ENCODE measurements at places on chromosomes 7 and 10.

- DNase-seq, result no peak
These were observed 29.1 kb upstream of the NRBF2 start for GRCh38 chr10:63103971-63104409.

- no peak for DNase-seq
These were observed 356.4 kb downstream of the ANKRD7 start for GRCh38 chr7:118580743-118581382.

DNA sequence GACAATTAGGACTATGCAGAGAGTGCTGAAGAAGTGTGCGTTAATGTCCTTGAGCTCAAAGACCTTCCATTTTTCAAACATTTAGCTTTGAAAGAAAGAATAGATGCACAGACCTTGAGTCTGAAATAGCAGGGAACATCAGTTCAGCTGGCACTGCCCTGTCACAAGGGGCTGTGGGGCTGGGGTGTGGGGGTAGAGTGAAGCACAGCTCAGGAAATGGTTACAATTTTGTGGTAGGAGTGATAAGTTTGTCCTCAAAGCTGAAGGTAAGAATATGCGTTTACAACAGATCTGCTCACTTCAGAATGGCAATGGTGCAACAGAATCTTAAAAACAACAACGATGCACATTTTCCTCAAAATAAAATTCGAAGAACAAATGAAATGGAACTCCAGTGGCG is 33.6 kb downstream of the SMKR1 start:
- DNase-seq, result no peak

DNA sequence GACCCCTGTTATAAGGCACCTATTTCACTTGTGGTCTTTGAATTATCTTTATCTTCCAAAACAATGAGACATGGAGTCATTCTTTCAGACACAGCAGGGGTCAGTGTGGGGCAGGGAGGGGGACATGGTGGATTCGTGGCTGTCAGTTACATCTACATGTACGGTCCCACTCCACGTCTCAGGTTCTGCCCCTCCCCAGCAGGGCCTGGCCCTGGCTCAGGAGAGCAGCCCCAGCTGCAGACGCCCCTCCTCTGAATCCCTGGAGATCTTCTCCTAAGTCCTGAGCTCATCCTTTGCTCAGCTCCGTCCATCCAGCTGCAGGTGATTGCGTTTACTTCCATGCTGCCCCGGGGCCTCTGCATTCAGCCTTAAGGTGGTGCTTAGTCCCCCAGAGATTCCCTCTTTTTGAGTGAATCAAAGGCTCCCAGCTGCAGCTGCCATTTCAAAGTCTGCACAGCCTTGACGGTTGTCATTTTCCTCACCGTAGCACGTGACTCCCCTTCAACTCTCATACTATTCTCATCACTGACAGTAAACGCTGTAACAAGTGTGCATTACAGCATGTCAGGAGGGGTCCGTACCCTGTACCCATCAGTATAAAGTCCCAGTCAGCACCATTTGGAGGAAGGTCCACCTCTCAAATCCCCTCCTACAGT is 113.4 kb upstream of the TCERG1L start:
- no peak for DNase-seq

GRCh38 chr10:103333934-103334520 is 16.9 kb downstream of the PCGF6 start:
- DNase-seq, result no peak

- no peak for DNase-seq
These were observed 102.5 kb upstream of the CELF2 start for GRCh38 chr10:10915215-10915614.

DNA sequence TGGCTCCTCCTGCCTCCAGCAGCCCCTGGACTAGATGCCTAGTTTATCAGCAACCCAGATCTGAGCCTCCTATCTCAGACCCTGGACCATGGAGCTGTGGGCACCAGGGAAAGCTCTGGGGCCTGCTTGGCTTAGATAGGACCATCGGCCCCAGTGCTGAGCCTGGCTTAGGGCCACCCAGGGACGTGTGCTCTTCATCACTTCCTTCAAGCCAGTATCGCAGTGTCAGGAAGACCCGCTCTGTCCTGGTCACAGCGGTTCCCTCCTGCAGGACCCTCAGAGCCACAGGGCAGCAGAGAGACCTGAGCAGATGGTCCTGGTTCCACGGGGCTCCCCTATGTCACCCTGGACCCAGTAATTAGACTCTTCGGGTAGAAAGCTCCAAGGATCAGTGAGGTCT is 105.7 kb upstream of the FAM20C start:
- no peak for DNase-seq

GRCh38 chr7:157470701-157471131 is 133.9 kb downstream of the DNAJB6 start:
- no peak for DNase-seq

DNA sequence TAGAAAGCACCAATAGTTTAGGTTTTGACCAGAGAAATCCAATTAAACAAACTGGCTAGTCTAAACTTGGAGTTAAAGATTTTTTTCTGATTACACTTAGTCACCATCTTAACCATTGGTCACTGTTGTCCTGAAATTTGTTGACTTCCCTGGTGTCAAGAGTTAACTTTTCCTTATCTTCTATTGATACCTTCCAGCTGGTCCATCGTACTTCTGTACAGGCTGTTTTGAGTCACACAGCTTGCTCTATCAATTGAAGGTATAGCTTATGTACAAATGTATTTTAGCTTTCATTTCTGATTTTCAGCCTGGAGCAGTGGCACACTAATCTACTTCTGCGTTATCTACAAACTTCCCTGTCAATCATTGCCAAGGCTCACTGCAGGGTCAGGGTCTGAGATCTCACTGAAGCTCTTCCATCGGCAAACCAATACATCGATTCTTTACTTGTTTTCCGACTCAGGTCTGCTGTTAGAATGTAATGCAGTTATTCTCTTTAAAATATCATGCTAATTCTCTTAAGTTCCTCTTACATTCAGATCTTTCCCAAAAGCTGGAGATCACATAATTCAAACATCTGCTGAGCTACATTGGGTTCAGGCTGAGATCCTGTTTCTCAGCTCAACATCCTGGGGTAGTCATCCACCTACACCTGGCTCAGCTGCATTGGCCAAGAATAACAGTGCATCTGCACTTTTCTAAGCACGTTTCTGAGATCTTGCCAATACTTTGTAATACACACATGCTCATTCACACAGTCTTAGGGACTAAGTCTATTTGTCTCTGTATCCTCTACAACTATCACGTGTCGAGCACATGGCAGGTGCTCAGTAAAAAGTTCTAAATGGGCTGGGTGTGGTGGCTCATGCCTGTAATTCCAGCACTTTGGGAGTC is 11.3 kb downstream of the MRPS33 start:
- no peak for DNase-seq

DNA sequence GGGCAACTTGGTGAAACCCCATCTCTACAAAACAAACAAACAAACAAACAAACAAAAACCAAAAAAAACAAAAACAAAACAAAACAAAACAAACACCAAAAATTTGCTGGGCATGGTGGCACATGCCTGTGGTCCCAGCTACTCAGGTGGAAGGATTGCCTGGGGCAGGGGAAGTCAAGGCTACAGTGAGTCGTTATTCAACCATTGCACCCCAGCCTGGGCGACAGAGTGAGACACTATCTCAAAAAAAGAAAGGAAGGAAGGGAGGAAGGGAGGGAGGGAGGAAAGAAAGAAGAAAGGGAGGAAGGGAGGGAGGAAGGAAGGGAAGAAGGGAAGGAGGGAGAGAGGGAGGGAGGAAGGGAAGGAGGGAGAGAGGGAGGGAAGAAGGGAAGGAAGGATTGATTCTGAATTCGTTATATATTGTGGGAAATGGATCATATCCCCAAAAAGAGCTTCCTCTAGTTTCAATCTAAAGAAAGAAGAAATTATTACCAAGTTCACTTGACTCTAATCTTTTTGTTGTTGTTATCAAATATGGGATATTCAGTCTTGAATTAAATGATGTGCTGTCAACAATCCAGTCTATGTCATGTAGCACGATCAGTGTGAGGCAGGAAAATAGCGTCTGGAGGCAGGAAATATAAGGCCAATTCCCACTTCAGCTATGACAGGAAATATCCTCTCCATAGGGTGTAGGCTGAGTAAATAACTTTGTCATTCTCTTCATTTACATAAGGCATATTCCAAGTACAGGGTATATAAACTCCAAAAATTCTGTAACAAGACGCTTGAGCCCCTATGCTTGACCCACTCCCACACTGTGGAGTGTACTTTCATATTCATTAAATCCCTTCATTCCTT is 26.2 kb upstream of the TRIM24 start:
- DNase-seq, result no peak
